ENCODE measurements at places on chromosomes 1 and 21.

GRCh38 chr1:171379846-171380245 is 65.9 kb downstream of the FMO4 start:
- no peak overlapping the region for H3K27ac ChIP-seq
- no peak overlapping the region for H3K4me3 ChIP-seq
- DNase-seq: no peak

DNA sequence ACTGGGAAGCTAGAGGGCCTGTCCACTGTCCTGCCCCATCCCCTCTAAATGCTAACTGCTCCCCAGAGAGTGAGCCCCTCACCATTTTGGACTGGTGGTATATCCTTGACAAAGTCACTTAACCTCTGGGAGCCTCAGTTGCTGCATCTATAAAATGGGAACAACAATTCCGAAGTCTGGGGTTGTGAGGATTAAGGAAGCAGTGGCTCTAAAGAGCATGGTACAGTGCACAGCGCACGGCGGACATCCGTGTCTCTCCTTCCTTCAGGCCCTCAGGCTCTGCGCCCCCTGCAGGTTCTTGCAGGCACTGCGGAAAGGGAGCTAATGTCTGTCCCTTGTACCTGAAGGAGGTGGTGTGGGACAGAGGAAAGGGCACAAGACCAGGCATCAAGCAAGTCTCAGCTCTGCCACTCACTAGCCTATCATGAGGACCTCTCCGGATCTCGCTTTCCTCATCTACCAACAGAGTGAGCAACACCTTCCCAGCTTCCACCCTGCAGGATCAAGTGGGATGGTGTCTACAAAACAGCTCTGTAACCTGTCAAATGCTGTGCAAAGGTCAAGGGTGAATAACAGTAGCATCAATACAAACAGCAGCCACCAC is 20.1 kb downstream of the ECE1 start:
- no peak overlapping the region for H3K4me3 ChIP-seq
- no peaks in the 10 kb centered on the region for H3K27me3 ChIP-seq
- H3K36me3 ChIP-seq: peaks cover 86% of the 10 kb centered on the region
- DNase-seq: no peak
- no peak overlapping the region for H3K27ac ChIP-seq
- H3K4me1 ChIP-seq: peaks cover 48% of the 10 kb centered on the region

GRCh38 chr1:1609822-1610485 is 5.3 kb upstream of the MIB2 start:
- H3K36me3 ChIP-seq: no peaks in the 10 kb centered on the region
- H3K27me3 ChIP-seq: no peaks in the 10 kb centered on the region
- no peak overlapping the region for H3K4me3 ChIP-seq
- H3K27ac ChIP-seq: no peak overlapping the region

- no peak overlapping the region for H3K27ac ChIP-seq
- no peaks in the 10 kb centered on the region for H3K27me3 ChIP-seq
- no peak overlapping the region for H3K4me3 ChIP-seq
- DNase-seq: no peak
- peaks cover 64% of the 10 kb centered on the region for H3K4me1 ChIP-seq
- peaks cover 61% of the 10 kb centered on the region for H3K36me3 ChIP-seq
Observed at GRCh38 chr1:36092798-36093185, 4.1 kb downstream of the ADPRS start.

- H3K27ac ChIP-seq: peak within 1 kb of the TSS; percentile 92
- DNase-seq: peak; percentile 96
- peaks cover 6% of the 10 kb centered on the region for H3K36me3 ChIP-seq
- H3K4me1 ChIP-seq: peaks cover 28% of the 10 kb centered on the region
- H3K27me3 ChIP-seq: no peaks in the 10 kb centered on the region
Observed at GRCh38 chr1:77888081-77888780, at the start of gene NEXN. Gene NEXN, plus strand, starts transcription at chr1:77888624. Its CDS starts 27,483 bp downstream, at chr1:77916107.

DNA sequence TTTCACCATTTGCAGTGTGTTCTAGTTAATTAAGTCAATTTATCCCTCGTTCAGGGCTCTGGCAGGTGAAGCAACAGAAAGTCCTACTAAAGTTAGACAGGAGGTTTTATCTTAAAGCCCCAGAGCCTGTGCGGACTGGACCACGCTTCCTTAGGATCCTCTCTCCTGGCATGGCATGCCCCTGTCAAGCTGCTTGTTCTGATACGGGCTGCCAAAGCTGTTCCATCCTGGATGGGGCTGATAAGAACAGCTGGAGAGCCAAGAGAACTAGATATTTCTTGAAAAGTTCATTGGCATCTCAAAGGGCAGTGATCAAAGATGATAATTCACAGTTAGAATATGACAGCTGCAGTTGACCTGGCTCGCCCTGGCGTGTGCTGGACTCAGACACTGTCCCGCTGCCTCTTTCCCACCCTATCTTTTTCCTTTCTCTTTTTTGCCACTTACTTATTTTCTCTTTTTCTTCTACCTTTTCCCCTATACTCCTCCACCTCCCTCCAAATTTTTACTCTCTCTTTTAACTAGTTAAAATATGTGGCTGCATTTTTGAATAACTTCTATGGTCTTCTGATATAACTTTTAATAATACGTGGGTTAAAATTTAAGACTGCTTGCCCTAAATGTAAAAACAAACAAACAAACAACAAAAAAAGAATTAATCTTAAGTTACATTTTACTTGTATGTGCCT is 96.7 kb downstream of the ABCA4 start:
- H3K27ac ChIP-seq: no peak overlapping the region
- H3K36me3 ChIP-seq: no peaks in the 10 kb centered on the region
- no peak for DNase-seq
- no peaks in the 10 kb centered on the region for H3K27me3 ChIP-seq

- H3K27me3 ChIP-seq: no peaks in the 10 kb centered on the region
- no peaks in the 10 kb centered on the region for H3K36me3 ChIP-seq
- H3K27ac ChIP-seq: no peak overlapping the region
- DNase-seq: no peak
Observed at GRCh38 chr1:230123280-230124185, 56.5 kb downstream of the GALNT2 start.

- H3K27me3 ChIP-seq: no peaks in the 10 kb centered on the region
- H3K4me1 ChIP-seq: no peaks in the 10 kb centered on the region
- no peak for DNase-seq
Observed at GRCh38 chr1:75672108-75672507, 52.4 kb upstream of the ACADM start.

DNA sequence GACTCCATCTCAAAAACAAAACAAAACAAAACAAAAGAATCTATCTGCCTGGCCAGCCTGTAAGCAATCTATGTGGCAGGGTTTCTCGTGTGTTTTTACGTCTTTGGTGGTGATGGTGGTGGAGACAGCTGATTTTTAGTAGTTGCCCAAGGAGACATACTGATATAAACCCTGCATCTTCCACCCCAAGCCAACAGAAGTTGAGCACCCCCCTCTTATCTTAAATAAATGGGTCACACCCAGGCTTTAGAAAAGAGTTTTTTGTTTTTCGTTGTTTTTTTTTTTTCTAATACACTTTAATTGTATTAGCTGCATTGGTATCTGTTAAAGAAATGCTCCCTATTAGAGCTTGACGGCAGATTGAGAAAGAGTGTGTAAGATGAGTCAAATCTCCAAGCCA is 134.7 kb downstream of the GLUL start:
- DNase-seq: no peak
- H3K27ac ChIP-seq: no peak overlapping the region

DNA sequence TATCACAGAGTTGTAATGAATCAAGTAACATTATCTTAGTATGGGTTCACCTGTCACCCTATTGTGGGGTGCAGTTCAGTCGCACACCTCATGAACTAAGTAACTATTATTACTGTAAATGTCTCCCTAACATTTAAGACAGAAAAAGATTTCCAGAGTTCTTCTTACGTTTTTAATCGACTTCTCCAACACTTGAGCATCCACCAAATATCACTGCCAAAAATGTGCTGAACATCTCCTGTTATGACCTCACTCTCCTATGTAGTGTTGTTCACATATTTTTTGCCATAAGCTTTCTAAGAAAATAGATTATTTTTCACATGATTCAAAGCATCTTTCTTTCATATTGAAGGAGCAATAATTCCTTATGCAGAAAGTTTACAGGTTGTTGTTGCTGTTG is 1.3 kb downstream of the TTLL7 start:
- H3K36me3 ChIP-seq: no peaks in the 10 kb centered on the region
- peak overlapping the region; percentile 94 for H3K4me3 ChIP-seq
- peaks cover 38% of the 10 kb centered on the region for H3K4me1 ChIP-seq
- no peak for DNase-seq

- H3K4me3 ChIP-seq: no peak overlapping the region
- no peaks in the 10 kb centered on the region for H3K27me3 ChIP-seq
- no peak for DNase-seq
Observed at GRCh38 chr1:107254306-107254705, 113.5 kb downstream of the NTNG1 start.

- H3K27ac ChIP-seq: no peak overlapping the region
- no peaks in the 10 kb centered on the region for H3K4me1 ChIP-seq
- DNase-seq: no peak
- no peaks in the 10 kb centered on the region for H3K27me3 ChIP-seq
- no peak overlapping the region for H3K4me3 ChIP-seq
- no peaks in the 10 kb centered on the region for H3K36me3 ChIP-seq
Observed at GRCh38 chr1:87733386-87733785, 404.7 kb downstream of the LMO4 start.

All from esophagus muscularis mucosa (tissue), 4 donors.